ENCODE measurements at places on chromosomes 7 and 10.

GRCh38 chr10:90174531-90174930 is 473.1 kb downstream of the KIF20B start:
- DNase-seq, result no peak

GRCh38 chr10:30488316-30488715 is 54.3 kb downstream of the MAP3K8 start:
- DNase-seq, result no peak

DNA sequence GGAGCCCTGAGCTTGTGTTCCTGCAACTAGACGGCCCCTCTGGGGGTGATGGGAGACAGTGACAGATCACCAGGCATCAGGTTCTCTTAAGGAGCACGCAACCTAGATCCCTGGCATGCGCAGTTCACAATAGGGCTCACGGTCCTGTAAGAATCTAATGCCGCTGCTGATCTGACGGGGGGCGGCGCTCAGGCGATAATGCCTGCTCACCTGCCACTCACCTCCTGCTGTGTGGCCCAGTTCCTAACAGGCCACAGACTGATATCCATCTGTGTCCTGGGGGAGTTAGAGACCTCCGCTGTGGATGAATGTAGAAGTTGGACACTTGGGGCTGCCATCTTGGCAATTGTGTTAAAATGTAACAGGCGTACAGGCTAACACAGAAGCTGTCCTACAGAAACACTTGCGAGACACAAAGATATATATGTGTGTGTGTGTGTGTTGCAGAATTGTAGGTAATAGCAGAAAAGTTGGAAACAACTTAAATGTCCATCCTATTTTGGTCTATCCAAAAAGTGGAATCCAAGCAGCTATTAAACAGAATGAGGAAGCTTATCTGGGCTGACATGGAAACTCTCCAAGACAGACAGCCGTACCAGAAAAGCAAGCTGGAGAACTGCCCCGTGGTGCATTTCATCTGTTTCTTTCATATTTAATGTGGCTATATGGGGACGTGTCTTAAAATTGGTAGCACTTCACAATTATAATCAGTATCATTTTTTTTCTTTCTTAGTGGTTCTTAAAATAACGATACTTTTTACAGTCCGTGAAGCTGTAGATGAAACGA is 82.8 kb downstream of the MKI67 start:
- DNase-seq, result no peak

- no peak for DNase-seq
These were observed 32.2 kb downstream of the AP5Z1 start for GRCh38 chr7:4807598-4808016.

GRCh38 chr10:123930340-123931001 is 38.9 kb upstream of the CPXM2 start:
- DNase-seq, result no peak

- DNase-seq, result no peak
These were observed 61.1 kb downstream of the FOXI2 start for GRCh38 chr10:127798111-127798510.

- no peak for DNase-seq
These were observed 182.5 kb upstream of the AKR1E2 start for GRCh38 chr10:4643471-4643870.

DNA sequence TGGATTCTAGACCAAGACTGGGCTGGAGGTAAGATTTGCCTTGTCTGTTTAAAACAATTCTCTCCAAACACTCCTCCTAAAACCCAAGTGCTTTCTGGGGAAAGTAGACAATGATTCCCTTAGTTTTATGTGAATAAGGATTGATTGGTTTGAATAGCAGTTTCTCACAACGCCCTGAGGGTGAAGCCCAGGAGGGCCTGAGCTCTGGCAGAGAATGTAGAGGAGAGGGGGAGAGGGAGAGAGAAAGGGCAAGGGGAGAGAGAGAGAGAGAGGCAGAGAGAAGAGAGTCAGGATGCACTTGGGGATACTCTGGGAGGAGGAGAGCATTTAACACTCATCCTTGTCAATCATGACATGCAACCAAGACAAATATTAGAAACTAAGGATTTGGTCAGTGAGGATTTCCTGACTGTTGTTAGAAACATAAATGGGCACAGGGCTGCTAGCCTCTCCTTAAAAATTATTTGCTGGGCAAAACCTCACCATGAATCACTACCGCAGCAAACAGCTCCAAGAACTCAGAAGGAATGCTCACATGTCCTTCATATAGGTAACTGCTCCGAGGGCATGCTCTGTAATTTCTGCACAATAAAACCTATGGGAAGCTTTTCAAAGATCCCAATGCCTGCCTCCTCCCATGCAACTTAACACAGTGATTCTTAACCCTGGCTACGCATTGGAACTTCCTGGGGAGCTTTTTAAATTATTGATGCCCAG is 55.2 kb upstream of the RAPGEF5 start:
- DNase-seq, result no peak

DNA sequence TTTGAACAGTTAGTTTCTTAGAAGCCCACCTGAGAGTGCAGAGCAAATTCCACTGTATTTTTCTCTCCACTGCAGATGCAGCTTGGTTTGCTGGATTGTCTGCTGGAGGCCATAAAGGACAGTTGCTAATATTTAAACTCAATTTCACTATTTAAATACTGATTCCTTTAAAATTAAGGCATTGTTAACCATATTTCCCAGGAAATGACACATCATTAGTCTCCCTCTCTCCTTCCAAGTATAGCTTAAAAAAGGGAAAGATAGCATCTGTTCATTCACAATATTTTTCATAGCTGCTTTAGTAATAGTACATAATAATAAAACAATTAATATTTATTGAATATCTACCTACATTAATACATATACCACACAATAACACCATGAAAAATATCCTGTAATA is 252.9 kb downstream of the HGF start:
- DNase-seq, result no peak

DNA sequence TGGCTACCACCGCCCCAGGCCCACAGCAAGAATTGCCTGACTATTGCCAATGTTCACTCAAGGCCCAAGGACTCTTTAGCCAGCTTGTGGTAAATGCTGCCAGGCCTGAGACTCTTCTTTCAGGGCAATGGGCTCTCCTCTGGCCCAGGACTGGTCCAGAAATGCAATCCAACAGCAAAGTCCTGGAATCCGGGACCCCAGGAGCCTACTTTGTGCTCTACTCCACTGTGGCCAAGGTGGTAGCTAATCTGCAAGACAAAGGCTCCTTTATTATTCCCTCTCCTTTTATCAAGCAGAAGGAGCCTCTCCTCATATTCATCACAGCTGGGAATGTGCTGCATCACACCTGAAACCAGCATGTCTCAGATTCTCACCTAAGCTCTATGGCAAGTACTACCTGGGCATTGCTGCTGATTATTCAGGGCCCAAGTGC is 107.6 kb upstream of the PRSS58 start:
- no peak for DNase-seq

- no peak for DNase-seq
These were observed 271.3 kb upstream of the CNTNAP2 start for GRCh38 chr7:145845345-145845744.

- DNase-seq, result no peak
These were observed 281.1 kb upstream of the BMPER start for GRCh38 chr7:33624215-33624614.

GRCh38 chr10:6300784-6301460 is 98.2 kb downstream of the PFKFB3 start:
- DNase-seq, result no peak

- DNase-seq, result no peak
These were observed 112.2 kb downstream of the MGMT start for GRCh38 chr10:129579228-129579627.

GRCh38 chr7:131004371-131004770 is 270.4 kb upstream of the KLF14 start:
- no peak for DNase-seq

DNA sequence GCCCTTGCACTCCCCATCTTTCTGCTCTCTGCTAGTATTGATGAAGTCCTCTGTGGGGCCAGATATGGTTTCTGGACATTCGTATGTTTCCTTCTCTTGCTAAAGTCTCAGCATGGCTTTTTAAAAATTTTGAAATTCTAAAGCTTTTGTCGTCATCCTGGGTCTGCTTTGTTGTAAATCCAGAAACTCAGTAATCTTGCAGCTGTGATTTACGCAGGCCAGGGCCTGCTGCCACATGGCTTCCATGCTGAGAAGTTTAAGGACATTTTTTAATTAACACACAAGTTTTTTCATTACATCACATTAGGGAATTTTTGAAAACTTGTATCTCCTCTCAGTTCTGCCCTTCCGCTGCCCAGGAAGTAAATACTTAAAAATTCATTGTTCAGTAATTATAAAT is 686.1 kb upstream of the IGFBP3 start:
- DNase-seq, result no peak

DNA sequence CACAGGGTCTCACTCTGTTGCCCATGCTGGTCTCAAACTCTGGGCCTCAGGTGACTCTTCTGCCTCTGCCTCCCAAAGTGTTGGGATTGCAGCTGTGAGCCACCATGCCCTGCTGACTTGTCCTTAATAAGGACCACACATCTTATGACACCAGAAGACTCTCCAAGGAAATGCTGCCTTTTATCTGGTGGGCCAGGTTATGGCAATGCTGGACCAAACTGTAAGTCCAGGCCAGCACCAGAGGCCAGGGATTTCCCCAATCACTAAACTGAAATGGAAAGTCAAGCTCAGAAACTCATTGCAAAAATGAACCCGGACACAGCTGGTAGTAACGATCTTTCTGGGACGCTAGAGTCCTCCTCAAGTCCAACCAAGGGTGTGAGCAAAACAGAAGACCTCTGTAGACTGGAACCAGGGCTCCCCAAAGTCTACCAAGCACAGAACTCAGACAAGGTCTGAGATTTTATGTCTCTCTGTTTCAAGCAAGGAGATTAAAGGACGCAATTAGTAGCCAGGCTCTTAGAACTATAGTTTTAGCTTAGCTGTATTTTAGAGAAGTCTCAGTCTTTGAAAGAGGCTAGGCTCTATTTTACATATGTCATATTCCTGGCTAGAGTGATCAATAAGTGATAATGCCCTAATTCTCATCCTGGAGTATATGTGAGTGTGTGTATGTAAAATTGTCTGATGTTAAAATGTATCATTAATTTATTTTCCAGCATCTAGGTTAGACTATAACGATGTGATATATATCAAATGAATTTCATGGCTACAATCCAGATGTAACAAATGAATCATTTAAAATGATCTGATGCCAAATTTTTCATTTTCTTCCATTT is 74.0 kb upstream of the ITGB1 start:
- no peak for DNase-seq

DNA sequence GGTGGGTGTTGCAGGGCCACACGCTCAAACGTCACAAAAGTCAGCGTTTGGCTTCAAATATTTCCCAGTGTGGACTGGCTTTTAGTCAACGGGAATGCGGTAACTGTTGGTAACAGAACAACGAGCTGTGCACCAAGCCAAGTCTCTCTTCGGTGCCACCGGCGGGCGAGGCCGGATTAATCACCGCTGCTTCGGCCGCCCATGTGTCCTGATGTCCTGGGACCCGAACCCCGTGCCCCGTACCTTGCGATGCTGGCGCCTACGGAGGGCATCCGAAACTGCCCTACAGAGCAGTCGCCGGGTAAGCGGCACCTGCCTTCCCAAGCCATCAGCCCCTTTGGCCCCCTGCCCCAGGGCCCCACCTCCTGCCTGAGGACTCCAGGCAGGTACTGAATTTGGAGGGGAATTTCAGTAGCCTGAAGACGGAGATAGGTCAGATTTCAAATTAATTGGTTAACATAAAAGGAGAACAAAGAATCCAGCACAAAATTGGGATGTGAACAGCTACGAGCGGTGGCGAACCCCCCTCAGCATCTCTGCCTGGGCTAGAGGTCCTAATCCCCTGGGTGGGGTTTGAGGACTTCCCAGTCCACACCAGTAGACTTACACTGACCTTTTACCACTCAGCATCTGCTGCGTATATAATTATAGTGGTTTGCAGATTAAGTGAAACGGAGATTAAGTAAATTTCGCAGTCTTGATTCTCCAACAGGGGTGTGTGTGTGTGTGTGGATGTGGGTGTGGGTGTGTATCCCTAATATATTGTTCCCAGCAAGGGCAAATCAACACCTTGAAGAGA is at the start of gene LRRC72:
LRRC72 (plus strand) TSS at position 84 of the 799 bp plus-strand sequence; CDS start at position 212, 128 bp downstream.
- no peak for DNase-seq

DNA sequence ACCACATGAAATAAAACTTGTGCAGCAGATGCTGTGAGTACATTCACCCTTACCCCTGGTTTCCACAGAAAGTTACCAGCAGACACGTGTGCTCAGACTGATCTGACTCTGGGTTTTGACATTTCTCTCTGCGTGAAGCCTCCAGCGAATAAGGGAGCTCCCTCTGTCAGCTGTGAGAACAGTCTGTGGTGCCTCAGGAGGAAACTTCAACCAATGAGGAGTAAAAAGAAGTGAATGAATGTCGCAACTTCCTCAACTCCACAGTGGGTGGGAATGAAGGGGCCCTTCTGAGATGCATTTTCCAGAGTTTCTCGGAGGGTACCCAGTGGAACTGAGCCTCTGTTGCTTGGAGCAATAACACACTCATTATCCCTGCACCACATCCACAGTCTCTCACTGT is 743.4 kb downstream of the TNS3 start:
- DNase-seq, result no peak

GRCh38 chr10:92697663-92698511 is 8.1 kb downstream of the HHEX start:
- no peak for DNase-seq

- no peak for DNase-seq
These were observed 115.2 kb downstream of the LHPP start for GRCh38 chr10:124576526-124577420.

- DNase-seq, result peak; percentile 17
These were observed 2.4 kb upstream of the EGR2 start for GRCh38 chr10:62818426-62819011.

- no peak for DNase-seq
These were observed 101.1 kb downstream of the TNS3 start for GRCh38 chr7:47480576-47481538.

DNA sequence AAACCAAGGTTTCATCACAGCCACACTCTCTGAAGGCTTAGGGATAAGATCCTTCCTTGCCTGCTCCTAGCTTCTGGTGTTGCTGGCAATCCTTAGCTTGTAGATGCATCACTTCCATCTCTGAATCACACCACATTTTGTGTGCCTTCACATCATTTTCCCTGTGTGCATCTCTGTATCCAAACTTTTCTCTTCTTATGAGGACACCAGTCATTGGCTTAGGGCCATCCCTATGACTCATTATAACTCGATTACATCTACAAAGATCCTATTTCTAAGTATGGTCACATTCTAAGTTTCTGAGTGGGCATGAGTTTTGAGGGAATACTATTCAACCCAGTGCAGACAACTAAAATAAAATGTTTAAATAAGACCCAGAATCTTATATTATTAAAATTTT is 121.7 kb downstream of the C7orf25 start:
- no peak for DNase-seq

- DNase-seq, result no peak
These were observed 80.9 kb upstream of the AGBL3 start for GRCh38 chr7:134905375-134905774.

- peak; percentile 59 for DNase-seq
These were observed 14.8 kb downstream of the DPCD start for GRCh38 chr10:101602761-101603398.

GRCh38 chr10:3620818-3621217 is 164.2 kb downstream of the KLF6 start:
- no peak for DNase-seq

GRCh38 chr10:91493313-91493712 is 83.2 kb downstream of the HECTD2 start:
- DNase-seq, result peak; percentile 1

GRCh38 chr10:86346799-86347665 is 19.6 kb downstream of the GRID1 start:
- no peak for DNase-seq

- DNase-seq, result no peak
These were observed 64.8 kb downstream of the GLRX3 start for GRCh38 chr10:130201043-130201380.

GRCh38 chr7:108007762-108008161 is 4.8 kb upstream of the LAMB1 start:
- no peak for DNase-seq
